ENCODE measurements at places on chromosomes 4 and X. TPM values are rescaled to one million over a fixed set of nuclear protein-coding genes. Genes with fewer than 3 reads are reported as not detected.

Gene POU4F2
- total RNA-seq: not detected

Gene DIAPH2
- total RNA-seq: 21.8 TPM

Gene ANOS1
- total RNA-seq: not detected

Gene PGAM4
- total RNA-seq: not detected

Gene SFRP2
- total RNA-seq: not detected

Gene FAM133A
- total RNA-seq: 13.4 TPM

Gene AMBN
- 0.13 TPM for total RNA-seq

Gene POLA1
- 24.2 TPM for total RNA-seq

Gene CRMP1
- 0.72 TPM for total RNA-seq

Gene STPG2
- 0.13 TPM for total RNA-seq

Gene HMX1
- total RNA-seq: 1.3 TPM

Gene RBM47
- 7.5 TPM for total RNA-seq

Gene C4orf51
- not detected for total RNA-seq

Gene ATP8A1
- total RNA-seq: 0.40 TPM

Gene SLC16A2
- total RNA-seq: 0.53 TPM

Gene HSFX3
- total RNA-seq: not detected

Gene GPR50
- not detected for total RNA-seq

Gene PDCL2
- total RNA-seq: not detected

Gene ZFP92
- total RNA-seq: 0.56 TPM

Gene CLIC2
- 0.67 TPM for total RNA-seq

Gene FRMPD4
- not detected for total RNA-seq

Gene TLR6
- 7.8 TPM for total RNA-seq

Gene CXCR3
- total RNA-seq: not detected

Gene SSR4
- total RNA-seq: 384 TPM

Gene CRLF2
- 1.1 TPM for total RNA-seq

Gene CNKSR2
- 3.0 TPM for total RNA-seq

Gene MAGEB1
- total RNA-seq: not detected

Gene MAGEA1
- 2.2 TPM for total RNA-seq

Gene ADH1B
- not detected for total RNA-seq

Gene CABS1
- total RNA-seq: not detected

Gene DMD
- 12.9 TPM for total RNA-seq

Gene TCP11X1
- not detected for total RNA-seq

Gene GJB1
- total RNA-seq: 351 TPM

Gene ENAM
- total RNA-seq: not detected

Gene INPP4B
- total RNA-seq: 150 TPM

Gene PNCK
- 0.64 TPM for total RNA-seq

Gene LRP2BP
- total RNA-seq: 0.71 TPM

Gene AR
- 0.67 TPM for total RNA-seq

Gene PSAPL1
- not detected for total RNA-seq

Gene IBSP
- total RNA-seq: not detected

Gene GAGE12E
- total RNA-seq: 34.1 TPM

Gene HTN3
- total RNA-seq: 49.0 TPM

Gene PRKG2
- not detected for total RNA-seq

Gene TBC1D8B
- total RNA-seq: 4.2 TPM

Gene SERPINA7
- total RNA-seq: not detected

Gene SORBS2
- total RNA-seq: 49.8 TPM

Gene CTAG1B
- not detected for total RNA-seq

Gene SPINK2
- 0.90 TPM for total RNA-seq

Gene SOWAHD
- total RNA-seq: not detected

Gene FAM53A
- total RNA-seq: 2.1 TPM

Gene ZCCHC18
- 0.32 TPM for total RNA-seq

Gene ARMCX4
- 0.93 TPM for total RNA-seq

Gene ARR3
- total RNA-seq: not detected

Gene SPIN2A
- total RNA-seq: not detected

Gene TLR1
- total RNA-seq: 5.5 TPM

All from SK-MEL-5 (cell line).